ENCODE measurements at places on chromosomes 5 and 9. TPM values are rescaled to one million over a fixed set of nuclear protein-coding genes. Genes with fewer than 3 reads are reported as not detected.

DNA sequence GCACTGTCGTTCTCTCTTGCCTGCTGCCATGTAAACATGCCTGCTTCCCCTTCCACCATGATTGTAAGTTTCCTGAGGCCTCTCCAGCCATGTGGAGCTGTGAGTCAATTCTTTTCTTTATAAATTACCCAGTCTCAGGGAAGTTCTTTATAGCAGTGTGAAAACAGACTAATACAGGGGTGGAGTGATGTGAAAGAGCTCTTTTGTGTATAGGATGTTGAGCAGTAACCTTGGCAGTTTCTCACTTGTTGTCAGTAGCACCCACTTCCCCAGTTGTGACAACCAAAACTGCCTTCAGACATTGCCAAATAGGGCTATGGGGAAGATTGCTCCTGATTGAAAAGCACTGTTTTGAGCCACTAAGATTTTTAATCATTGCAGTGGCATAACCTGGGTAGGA is 552.2 kb upstream of the ZNF462 start:
- no peak overlapping the region for H3K4me3 ChIP-seq
- no peak overlapping the region for H3K27ac ChIP-seq
- H3K27me3 ChIP-seq: no peaks in the 10 kb centered on the region
- DNase-seq: no peak
- no peaks in the 10 kb centered on the region for H3K36me3 ChIP-seq
- peaks cover 7% of the 10 kb centered on the region for H3K4me1 ChIP-seq

Gene EPB41L4B
- total RNA-seq: not detected

Gene PRDM9
- not detected for total RNA-seq

- no peak overlapping the region for H3K27ac ChIP-seq
- H3K36me3 ChIP-seq: no peaks in the 10 kb centered on the region
- no peak for DNase-seq
Observed at GRCh38 chr5:68026092-68026885, 189.3 kb upstream of the PIK3R1 start.

DNA sequence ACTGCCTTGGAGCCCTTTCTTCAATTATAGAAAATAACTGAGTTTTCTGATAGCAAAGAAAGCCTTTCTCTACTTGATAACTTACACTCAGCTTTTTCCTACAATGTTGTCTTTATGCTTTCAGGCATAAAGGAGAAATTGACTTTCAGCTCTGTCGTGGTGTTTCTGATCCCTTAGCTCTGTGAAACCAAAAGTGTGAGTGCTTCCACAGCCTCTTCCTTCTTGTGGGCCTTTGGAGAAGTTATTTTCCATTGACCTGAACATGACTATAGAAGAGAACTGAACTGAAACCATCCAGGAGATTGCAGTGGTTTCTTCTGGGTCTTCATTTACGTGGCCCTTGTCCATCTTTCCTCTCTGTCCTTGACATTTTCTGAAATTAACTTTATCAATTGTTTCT is 59.5 kb upstream of the EQTN start:
- H3K4me3 ChIP-seq: no peak overlapping the region
- H3K4me1 ChIP-seq: peaks cover 33% of the 10 kb centered on the region
- no peak for DNase-seq
- peaks cover 2% of the 10 kb centered on the region for H3K27me3 ChIP-seq
- no peaks in the 10 kb centered on the region for H3K36me3 ChIP-seq

Gene TTC23L
- total RNA-seq: not detected

- no peaks in the 10 kb centered on the region for H3K27me3 ChIP-seq
- no peaks in the 10 kb centered on the region for H3K4me1 ChIP-seq
- no peak overlapping the region for H3K4me3 ChIP-seq
- no peak overlapping the region for H3K27ac ChIP-seq
Observed at GRCh38 chr9:106718936-106719335, 144.0 kb upstream of the ZNF462 start.

DNA sequence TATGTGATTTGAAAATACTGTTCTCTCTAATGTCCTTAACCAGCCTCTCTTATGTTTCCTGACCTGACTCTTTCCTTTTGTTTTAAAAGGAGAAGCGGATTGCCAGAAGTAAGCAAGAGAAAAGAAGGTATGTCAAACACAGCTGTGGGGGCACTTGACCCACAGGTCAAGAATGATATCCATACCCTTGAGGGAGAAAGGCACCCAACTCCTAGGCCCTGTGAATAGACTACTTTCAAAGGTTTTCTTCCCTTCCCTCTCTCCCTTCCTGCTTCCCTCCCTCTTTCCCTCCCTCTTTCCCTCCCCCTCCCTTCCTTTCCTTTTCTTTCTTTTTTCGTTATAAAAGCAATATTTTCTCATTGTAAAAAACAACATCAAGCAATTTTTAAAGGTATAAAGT is 306.8 kb downstream of the TRPM3 start:
- H3K27me3 ChIP-seq: no peaks in the 10 kb centered on the region
- H3K4me1 ChIP-seq: no peaks in the 10 kb centered on the region
- no peaks in the 10 kb centered on the region for H3K36me3 ChIP-seq
- no peak overlapping the region for H3K4me3 ChIP-seq
- DNase-seq: no peak

DNA sequence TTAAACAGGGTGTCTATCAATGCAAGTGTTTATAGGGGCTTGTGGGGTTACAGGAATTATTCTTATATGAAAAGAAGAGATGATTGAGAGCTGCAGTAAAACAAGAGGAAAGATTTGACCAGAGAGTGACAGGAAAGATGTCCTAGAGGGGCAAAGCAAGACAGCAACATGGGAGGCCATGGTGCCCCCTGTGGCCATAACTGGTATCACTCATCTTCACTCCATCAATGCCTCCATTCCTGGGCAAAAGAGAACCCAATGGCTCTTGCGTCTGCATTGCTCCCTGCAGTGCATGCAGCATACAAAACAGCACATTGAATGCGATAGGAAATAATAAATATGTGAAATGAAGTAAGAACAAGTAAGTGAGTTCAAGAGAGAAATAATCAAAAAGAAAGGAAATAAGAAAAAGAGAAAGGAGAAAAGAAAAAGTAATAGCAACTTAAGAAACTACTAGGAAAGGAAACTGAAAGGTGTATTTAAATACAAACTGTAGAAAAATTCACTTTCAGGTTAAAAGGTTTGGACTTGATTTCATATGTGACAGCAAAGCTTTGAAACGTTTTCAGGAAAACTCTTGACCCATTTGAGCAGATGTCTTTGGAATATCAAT is 206.6 kb downstream of the SEMA5A start:
- no peaks in the 10 kb centered on the region for H3K4me1 ChIP-seq
- no peaks in the 10 kb centered on the region for H3K36me3 ChIP-seq
- no peak overlapping the region for H3K27ac ChIP-seq
- H3K4me3 ChIP-seq: no peak overlapping the region

- peaks cover 7% of the 10 kb centered on the region for H3K27me3 ChIP-seq
- no peaks in the 10 kb centered on the region for H3K36me3 ChIP-seq
Observed at GRCh38 chr5:158086856-158087255, 227.9 kb upstream of the CLINT1 start.

Gene GTF3C5
- total RNA-seq: 75.1 TPM

DNA sequence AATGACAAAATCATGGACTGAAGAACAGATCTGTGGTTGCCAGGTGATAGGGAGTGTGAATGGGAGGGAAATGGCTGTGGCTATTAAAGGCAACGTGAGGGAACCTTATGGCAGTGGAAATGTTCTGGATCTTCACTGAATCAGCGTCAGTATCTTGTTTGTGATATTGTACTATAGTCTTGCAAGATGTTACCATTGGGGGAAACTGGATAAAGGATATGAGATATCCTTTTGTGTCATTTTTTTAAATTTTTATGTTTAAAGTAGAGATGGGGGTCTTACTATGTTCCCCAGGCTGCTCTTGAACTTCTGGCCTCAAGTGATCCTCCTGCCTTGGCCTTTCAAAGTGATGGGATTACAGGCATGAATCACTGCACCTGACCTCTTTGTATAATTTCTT is 95.5 kb downstream of the RPS23 start:
- H3K4me1 ChIP-seq: peaks cover 4% of the 10 kb centered on the region
- DNase-seq: no peak
- H3K36me3 ChIP-seq: peaks cover 3% of the 10 kb centered on the region
- H3K27me3 ChIP-seq: no peaks in the 10 kb centered on the region

Gene LMX1B
- not detected for total RNA-seq

DNA sequence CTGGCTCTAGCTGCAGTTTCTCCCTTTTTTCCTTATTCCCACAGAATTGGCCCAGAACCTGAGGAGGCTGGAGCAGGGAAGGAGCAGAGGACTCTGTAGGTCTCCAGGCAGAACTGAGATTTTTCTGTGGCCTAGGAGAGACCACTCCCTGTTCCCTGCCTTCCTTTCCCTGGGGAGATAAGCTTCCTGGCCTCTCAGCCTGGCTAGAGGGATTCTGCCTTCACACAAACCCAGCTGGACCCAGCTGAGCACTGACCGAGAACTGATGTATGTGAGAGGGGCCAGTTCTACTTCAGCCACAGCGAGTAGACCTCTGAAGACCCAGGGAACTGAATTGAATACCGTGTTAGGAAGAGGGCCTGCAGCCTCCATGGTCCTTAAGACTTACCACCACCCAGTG is 48.0 kb downstream of the RUSC2 start:
- H3K36me3 ChIP-seq: no peaks in the 10 kb centered on the region
- no peak overlapping the region for H3K4me3 ChIP-seq
- no peaks in the 10 kb centered on the region for H3K4me1 ChIP-seq
- DNase-seq: no peak
